NCI-H1436 (cell line): ENCODE measurements at places on chromosomes 12 and 14.

DNA sequence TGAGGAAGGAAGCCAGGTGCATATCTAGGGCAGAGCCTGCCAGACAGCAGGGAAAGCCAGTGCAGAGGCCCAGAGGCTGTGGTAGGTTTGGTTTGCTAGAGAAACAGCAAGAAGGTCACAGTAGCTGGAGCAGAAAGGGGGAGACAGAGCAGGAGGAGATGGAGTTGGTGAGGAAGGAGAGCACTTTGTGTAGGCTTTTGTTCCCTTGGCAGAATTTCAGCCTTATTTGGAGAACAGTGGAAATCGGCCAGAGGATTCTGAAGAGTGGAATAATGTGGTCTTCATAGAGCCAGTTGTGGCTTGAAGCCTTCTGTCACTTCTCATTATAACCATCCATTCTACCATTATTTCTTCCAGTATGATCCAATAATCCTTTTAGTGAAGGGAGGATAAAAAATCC is 212.9 kb upstream of the FAR2 start:
- no peak for DNase-seq

DNA sequence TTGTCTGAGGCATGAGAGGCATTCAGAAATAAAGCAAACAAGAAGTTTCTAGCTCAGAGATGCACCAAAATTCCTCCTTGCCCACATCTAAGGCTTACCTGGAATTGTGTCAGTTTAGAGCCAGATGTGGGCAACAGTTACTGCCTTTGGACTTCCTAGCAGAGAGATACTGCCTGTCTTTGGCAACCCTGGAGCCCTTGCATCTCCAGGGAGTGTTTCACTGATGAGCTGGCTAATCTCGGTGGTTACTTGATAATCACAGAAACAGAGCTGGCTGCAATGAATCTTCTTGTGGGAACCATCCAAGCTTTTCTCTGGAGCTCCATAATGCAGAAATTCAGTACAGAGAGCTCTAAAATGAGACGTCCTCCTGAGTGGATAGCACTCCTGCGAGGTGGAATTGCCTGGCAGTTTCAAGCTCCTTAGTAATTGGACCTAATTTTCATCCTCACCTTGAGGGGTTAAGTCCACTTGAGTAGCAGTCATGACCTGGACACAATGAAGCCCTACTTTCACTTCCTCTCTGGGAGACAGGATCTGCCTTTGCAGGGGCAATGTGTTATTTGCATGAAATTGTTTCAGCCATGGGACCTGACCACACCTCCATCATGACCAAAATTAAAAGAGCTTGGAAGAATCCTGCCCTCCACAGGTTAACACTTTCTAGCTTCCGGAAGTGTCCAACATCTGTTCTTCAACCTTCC is 108.8 kb upstream of the ARHGAP5 start:
- no peak for DNase-seq

DNA sequence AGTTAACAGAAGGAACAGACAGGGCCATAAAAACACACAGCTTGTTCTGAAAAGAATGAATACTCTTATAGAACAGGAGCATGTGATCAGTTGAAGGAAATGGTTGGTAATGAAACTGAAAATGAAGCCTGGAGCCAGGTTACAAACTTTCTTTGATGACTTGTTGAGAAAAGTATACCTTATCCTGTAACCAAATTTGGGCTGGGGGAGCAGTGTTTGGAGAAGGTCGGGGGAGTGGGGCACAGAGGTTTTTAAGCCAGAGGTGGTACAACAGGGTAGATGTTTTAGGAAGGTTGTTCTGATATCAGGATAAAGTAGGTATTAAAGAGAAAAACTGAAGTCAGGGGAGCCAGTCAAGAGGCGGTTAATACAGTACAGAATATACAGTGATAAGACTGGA is 8.2 kb downstream of the GOLT1B start:
- DNase-seq: no peak

GRCh38 chr14:99698236-99698635 is 14.1 kb downstream of the CYP46A1 start:
- no peak for DNase-seq

- DNase-seq: no peak
Observed at GRCh38 chr12:46686267-46686942, 139.4 kb downstream of the SLC38A4 start.

- DNase-seq: peak; percentile 29
Observed at GRCh38 chr12:48000878-48001504, 3.3 kb downstream of the COL2A1 start.
